ENCODE measurements at places on chromosomes 3 and 15.
A peak's percentile ranks its signal among the peaks of the same experiment; 100 is the strongest.

- no peak for DNase-seq
These were observed 54.5 kb upstream of the LRIG1 start for GRCh38 chr3:66555214-66555844.

GRCh38 chr3:107928084-107928445 lies 162.8 kb downstream of the CD47 start:
- DNase-seq, result peak; percentile 27

DNA sequence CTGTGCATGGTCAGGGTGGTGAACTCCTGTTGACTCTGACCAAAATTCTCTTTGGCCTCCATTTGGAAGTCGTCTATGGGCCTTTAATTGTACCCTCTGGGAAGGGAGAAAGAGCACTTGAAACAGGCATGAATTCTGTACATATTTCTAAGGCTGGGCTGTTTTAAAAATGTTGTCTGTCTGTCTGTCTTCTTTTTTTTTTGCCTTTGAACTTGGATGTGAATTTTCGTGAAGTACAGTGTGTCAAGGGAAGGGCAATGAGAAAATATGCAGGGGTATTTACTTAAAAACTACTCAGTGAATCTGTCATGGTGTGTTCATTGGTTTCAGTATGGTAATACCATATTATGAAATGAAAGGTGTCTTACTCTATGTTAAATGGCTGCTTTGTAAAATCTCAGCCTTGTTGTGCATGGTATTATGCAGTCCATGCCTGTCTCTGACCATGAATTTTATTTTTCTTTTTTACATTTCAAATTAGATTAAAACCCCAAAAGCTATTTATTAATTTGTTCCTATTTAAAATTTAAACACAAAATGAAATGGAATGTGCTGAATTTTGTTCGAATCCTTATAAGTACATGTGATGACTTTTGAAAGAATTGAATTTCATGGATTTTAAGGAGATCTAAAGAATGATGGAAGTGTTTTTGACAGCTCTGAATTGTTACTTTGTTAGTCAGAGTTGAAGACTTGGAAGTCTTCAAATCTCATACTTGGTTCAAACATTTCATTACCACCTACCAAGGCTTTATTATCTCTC lies 51.1 kb downstream of the RARB start:
- no peak for DNase-seq

DNA sequence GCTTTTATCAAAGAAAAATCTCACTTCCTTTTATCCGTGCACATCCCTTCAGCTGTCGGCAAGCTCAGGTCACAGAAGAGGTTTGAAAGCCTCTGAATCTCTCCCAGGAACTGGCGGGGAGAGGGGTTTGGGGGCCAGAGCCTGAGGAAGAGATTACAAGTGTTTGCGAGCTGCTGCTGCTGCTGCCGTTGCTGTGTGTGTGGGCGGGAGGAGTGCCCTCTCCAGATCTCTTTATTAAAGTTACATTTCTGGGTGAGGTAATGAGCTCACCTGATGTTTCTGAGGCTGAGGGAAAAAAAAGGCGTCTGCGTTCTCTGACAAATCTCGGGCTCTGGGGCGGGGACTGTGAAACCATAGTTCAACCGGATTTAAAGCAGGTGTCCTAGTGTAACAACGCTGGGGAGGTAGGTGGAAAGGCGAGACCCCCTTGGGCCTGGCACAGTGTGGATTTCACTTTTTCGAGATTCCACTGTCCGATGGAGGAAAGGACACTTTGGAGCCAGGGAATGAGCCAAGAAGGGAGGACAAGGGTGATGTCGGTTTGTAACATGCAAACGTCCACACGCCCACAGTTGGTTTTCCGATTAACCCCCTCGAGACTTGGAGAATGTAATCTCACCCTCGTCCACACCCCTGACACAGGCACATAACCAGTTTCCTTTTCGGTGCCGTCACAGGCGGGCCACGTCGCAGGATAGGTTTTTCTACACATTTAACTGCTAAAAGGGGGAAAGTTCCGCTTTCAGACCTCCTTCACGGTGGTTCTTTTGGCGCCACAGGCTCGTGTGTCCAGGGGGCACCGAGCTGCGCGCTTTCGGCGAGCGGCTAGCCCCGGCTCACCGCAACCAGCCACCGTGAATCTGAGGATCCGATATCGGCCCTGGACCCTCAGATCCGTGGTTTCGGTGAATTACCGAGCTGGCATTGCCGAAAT lies 2.1 kb downstream of the ALCAM start:
- DNase-seq, result no peak

GRCh38 chr15:37055481-37055880 lies 44.9 kb downstream of the MEIS2 start:
- DNase-seq, result no peak

DNA sequence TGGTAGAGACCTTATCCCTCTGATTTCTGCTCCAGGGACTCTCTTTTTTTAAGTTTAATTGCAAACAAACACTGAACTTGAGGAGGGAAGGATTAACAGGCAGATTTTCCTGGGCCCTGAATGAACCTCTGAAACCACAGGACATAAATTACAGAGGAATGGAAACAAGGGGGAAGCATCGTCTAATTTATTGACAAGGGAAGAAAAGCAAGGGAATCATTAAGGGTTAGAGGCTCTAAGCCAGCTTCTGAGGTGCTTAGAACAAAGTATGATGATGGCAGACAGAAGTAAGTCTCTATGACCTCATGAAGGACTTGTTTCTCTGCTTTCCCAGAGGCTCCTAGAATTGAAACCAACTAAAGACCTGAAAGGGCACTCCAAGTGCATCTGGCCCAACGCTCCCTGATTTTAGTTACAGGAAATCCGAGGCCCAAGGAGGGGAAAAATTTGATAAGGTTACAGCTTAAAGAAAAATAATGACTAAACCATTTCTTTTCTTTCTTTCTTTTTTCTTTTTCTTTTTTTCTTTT lies 244.7 kb upstream of the NR2E3 start:
- DNase-seq, result no peak

DNA sequence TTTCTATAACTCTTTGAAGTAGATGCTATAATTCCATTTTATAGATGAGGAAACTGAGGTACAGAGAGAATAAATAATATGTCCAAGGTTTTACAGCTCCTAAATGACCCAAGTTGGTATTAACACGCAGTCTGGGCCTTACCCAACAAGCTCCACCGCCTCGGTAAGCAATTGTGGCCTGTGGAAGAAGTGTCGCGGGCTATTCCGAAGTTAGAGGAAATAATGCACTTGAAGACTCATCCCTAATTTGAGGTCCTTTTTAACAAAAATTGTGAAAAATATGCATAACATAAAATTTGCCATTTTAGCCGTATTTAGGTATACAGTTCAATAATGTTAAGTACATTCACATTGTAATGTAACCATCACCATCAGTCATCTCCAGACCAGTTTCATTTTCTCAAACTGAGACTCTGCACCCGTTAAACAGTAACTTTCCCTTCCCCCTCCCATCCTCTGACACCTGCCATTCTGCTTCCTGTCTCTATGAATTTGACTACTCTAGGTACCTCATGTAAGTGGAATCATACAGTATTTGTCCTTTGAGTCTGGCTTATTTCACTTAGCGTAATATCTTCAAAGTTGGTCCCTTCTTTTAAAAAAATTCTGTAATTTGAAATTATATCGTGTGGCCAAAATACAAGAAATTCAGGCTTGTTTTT lies 18.2 kb downstream of the IDH3A start:
- no peak for DNase-seq

GRCh38 chr3:98806521-98806920 lies 43.4 kb downstream of the ST3GAL6 start:
- no peak for DNase-seq

DNA sequence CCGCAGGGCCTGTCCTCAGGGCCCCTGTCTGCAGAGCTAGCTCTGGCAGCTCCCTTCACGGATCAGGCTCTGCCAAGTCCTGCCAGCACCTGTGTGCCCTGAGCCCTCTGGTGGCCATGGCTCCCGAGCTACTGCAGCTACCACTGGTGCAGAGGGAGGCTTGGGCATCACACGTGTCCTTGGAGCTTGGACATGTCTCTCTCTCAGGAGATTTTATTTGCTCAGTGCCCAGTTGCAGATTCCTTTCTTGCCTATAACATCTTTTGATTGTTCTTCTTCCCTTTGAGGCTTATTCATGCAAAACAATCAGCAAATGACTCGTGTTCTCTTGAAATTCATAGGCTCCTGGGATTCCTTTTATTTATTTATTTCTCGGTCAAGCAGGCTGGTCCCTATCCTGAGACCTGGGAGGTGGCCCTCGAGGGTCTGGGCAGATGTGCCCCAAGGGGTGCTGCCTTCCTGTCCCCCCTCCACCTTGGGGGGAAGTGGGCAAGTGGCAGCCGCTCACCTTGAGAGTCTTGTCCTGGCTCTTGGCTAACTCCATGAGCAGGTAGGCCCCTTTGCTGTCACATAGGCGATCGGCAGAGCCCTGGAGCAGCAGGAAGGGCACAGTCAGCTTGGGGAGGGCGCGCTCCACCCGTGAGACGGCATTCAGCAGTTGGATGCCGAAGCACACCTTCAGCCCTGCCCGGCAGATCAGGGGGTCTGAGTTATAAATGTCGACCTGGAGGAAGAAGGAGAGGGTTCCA lies 21.9 kb downstream of the ABTB1 start:
- peak; percentile 69 for DNase-seq

GRCh38 chr3:4030624-4031023 lies 231.4 kb downstream of the LRRN1 start:
- DNase-seq, result no peak

- no peak for DNase-seq
These were observed 269.9 kb upstream of the GADL1 start for GRCh38 chr3:31164381-31164780.

GRCh38 chr3:194972641-194973040 lies 287.0 kb downstream of the FAM43A start:
- no peak for DNase-seq

DNA sequence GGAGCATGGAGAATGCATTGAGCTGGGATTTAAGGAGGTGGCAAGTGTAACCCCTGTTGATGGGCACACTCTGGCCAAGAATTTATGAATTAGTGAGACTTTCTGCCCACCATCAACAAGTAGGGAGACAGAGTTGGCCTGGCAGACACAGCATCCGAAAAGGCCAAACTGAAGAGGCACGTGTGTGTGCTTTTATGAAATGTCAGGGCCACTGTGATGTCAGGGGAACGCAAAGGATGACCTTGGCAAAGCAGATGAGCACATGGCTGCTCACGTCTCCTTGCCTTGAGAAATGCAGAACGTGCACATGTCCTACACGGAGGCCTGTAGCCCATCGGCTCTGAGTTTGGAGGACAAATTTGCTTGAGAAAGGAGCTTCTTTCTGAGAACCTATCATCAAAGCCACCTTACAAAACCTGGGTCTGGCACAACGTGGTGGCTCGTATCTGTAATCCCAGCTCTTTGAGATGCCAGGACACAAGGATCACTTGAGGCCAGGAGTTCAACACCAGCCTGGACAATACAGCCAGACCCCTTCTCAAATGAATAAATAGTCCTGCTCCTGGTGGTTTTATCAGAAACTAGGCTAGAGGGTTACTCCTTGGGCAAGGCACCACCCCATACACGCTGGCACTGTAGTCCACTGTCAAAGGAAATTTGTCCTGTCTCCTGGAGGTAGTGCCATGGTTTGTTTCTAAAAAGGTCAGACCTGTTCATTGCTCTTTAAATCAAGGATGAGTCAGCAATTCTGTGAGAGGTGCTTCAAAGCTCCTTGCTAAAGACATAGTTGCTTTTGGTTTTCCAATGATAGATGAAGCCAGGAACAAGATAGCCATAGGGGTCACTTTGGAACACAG lies 941 bp upstream of the SH3BP5 start:
- DNase-seq, result no peak

DNA sequence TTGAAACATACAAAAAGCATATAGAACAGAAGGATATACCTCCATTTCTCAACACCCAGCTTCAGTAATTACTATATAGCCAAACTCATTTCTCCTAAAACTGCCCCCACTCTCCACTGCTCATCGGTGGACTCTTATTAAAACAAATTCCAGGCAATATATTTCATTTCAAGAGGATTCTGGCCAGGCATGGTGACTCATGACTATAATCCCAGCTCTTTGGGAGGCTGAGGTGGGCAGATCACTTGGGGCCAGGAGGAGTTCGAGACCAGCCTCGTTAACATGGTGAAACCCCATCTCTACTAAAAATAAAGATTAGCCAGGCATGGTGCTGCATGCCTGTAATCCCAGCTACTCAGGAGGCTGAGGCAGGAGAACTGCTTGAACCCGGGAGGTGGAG lies 40.9 kb downstream of the SNX4 start:
- no peak for DNase-seq

- DNase-seq, result no peak
These were observed 10.0 kb upstream of the EHD4 start for GRCh38 chr15:41982133-41982930.

DNA sequence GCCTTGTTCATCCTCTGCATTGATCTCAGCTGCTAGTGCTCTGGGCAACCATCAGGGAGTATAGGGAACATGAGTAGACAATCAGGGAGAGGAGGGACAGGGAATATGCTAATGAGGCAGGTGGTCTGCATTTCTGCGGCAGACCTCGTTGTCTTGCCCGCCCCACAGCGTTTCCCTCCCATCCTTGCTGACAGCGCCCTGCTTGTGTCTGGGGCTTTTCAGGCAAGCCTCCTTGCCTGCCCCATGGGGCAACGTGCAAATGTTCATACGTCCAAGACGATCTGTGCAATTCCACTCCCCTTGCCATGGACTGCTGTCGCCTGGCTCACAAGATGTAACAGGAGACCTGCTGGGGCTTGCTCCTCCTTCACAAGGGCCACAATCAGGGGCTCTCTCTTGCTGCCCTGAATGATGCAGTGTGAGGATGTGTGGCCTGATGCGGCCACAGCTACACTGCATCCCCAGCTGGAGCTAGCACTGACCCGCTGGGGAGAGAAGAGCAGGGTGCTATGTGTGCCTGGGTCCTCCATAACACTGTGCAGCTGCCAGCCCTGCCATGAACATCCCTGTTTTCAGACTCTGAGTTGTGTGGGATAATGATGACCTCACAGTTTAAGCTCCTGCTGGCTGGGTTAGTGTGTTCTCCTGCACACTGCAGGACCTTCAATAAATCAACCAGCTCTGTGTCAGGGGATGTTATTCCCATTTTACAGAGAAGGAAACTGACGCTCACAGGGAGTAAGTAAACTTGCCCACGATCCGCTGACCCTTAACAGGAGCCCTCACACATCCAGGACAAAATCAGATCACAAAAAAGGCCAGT lies 211.3 kb downstream of the KLF13 start:
- no peak for DNase-seq

DNA sequence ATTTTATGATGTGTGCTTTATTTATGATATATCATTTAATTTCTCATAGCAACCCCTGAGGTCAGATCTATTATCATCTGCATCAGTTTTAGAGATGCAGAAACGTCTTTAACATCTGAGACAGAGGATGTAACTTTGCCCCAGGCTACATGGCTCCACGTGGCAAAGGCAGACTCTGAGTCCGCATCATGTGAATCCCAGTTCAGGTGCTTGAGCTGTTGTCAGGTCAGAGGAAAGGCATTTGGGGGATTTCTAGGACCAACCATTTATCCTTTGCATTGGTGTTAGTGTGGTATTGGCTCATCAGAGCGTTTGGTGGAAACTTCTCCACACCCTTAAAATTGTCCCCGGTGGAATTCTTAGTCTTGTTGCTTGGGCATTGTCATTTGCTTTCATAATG lies 10.8 kb downstream of the CACNA2D3 start:
- no peak for DNase-seq

DNA sequence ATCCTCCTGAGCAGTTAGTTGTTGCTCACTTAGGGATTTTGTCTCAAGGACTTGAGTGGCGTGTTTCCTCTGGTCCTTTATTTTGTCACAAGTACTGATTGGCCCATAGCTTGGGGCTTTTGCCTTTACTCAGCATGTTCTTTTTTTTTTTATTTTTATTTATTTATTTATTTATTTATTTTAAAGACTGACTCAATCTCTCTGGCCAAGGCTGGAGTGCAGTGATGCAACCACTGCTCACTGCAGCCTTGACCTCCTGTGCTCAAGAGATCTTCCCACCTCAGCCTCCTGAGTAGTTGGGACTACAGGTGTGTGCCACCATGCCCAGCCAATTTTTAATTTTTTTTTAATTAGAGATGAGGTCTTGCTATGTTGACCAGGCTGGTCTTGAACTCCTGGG lies 223.9 kb upstream of the TPM1 start:
- no peak for DNase-seq

All from cerebellar nuclear complex (tissue), 1 donor.